ENCODE measurements at places on chromosomes 4 and X. TPM values are rescaled to one million over a fixed set of nuclear protein-coding genes. Genes with fewer than 3 reads are reported as not detected.

- DNase-seq = no peak
- peaks cover 5% of the 10 kb centered on the region for H3K36me3 ChIP-seq
- no peak overlapping the region for H3K27ac ChIP-seq
- H3K4me3 ChIP-seq = no peak overlapping the region
These were observed 153.7 kb downstream of the CBR4 start for GRCh38 chr4:168856312-168856711.

DNA sequence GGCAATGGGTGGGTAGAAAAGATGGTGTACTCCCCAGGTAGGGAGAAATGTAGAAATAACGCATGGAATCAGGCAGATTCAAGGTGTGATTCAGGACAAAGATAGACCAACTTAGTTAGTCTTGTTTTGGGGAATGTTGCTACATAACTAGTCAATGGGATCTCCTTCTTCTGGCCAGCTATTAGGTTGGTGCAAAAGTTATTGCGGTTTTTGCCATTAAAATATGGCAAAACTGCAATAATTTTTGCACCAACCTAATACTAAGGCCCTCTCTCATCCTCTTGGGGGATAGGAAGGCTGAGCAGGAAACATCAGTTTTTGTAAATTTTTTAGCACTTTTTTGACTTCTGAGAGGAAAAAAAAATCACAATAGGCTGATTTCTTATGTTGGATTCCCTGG is 23.2 kb downstream of the CYBB start:
- H3K27ac ChIP-seq = no peak overlapping the region
- no peak for DNase-seq
- no peak overlapping the region for H3K4me3 ChIP-seq
- H3K27me3 ChIP-seq = no peaks in the 10 kb centered on the region

The SLAIN2 gene
- 44.1 TPM for total RNA-seq

GRCh38 chr4:110132816-110133719 is 65.3 kb downstream of the ELOVL6 start:
- peak overlapping the region; percentile 16 for H3K4me3 ChIP-seq
- DNase-seq = peak; percentile 10
- peak overlapping the region; percentile 74 for H3K27ac ChIP-seq

DNA sequence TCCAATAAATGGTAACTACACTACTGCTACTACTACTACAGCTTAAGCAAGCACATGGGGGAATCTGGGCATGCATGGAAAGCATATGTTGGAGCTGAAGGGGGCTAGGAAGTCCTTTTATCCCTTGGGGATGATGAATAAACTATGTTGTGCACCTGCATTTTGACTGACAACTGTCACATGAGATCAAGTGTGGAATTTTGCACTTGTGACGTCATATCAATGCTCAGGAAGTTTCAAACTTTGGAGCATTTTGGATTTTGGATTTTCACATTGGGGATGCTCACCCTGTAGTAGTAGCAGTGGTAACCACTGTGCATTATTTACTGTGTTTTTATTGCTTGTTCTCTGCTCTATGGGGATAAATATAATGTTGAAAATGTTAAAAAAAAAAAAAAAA is 100.5 kb upstream of the SMAD1 start:
- peaks cover 8% of the 10 kb centered on the region for H3K4me1 ChIP-seq
- H3K27ac ChIP-seq = no peak overlapping the region
- H3K27me3 ChIP-seq = no peaks in the 10 kb centered on the region
- no peak for DNase-seq

- H3K36me3 ChIP-seq = no peaks in the 10 kb centered on the region
- no peaks in the 10 kb centered on the region for H3K27me3 ChIP-seq
- H3K4me1 ChIP-seq = no peaks in the 10 kb centered on the region
- DNase-seq = no peak
These were observed 81.4 kb downstream of the TMEM131L start for GRCh38 chr4:153547520-153547919.

- no peak overlapping the region for H3K4me3 ChIP-seq
- DNase-seq = no peak
- H3K27me3 ChIP-seq = no peaks in the 10 kb centered on the region
- H3K4me1 ChIP-seq = no peaks in the 10 kb centered on the region
- H3K36me3 ChIP-seq = peaks cover 4% of the 10 kb centered on the region
These were observed 24.2 kb upstream of the GDPD2 start for GRCh38 chrX:70398899-70399298.

DNA sequence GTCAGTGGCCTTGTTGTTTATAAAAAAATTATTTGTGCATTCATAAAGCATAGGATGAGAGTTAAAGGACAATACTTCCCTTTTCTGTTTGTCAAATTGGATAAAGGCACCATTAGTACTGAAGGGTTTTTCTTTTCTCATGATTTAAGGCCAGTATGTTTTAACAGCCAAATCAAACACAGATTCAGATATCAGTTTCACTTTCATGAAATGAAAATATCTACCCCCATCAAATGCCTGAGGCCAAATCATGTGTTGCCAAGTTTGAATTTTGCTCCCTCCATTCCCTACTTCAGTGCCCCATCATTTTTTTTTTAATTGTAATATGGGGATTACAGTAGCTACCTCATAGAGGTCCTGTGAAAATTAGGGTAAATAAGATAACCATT is 745.9 kb downstream of the RPA4 start:
- DNase-seq = no peak
- H3K36me3 ChIP-seq = no peaks in the 10 kb centered on the region
- H3K4me1 ChIP-seq = peaks cover 15% of the 10 kb centered on the region
- H3K27ac ChIP-seq = no peak overlapping the region
- no peaks in the 10 kb centered on the region for H3K27me3 ChIP-seq

- peak overlapping the region; percentile 60 for H3K27ac ChIP-seq
- no peak for DNase-seq
- no peaks in the 10 kb centered on the region for H3K4me1 ChIP-seq
- H3K36me3 ChIP-seq = no peaks in the 10 kb centered on the region
- H3K4me3 ChIP-seq = no peak overlapping the region
- no peaks in the 10 kb centered on the region for H3K27me3 ChIP-seq
These were observed 743.5 kb upstream of the MAGEB2 start for GRCh38 chrX:29471829-29472228.

All from Calu3 (cell line).